MCF 10A (cell line): ENCODE measurements at places on chromosomes 4 and X.
A peak's percentile ranks its signal among the peaks of the same experiment; 100 is the strongest.

GRCh38 chrX:150084496-150085229, 146.4 kb upstream of the EOLA2 start:
- peak; percentile 65 for DNase-seq

DNA sequence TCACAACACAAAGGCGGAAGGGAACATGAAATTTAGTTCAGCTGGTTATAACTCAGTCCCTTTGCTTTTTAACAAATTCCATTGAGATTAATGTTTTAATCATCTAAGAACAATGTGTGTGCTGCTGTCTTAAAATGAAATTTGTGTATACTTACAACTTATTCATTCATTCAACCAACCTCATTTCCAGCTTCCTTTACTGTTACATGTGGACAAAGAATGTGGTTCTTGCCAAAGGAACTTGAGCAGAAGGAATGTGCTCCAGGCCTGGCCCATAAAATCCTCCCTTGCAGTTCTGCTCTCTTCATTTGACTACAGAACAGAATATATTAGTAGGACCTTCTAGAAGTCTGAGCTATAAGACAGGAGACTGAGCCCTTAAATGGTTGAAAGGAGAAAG, 176.8 kb upstream of the GLRA2 start:
- no peak for DNase-seq

DNA sequence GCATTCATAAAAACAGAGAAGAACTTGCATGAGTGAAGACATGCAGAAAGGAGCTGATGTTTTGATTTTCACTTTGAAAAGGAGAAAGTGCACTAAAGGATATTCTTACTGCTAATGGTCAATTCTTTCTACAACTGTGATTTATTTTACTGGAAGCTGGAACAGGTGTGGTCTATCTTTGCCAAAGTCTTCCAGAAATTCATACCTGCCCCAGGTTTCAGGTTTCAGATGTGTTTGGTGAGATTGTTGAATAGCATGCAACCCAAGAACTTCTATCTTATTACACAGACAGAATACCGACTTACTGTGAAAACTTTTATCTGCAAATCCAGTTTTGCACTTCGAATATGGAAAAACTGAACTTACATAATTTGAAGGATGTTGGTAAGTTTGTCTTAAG, 388.3 kb downstream of the PDGFC start:
- DNase-seq: peak; percentile 33

GRCh38 chr4:174933083-174933482, 14.9 kb downstream of the ADAM29 start:
- no peak for DNase-seq

- no peak for DNase-seq
Observed at GRCh38 chr4:37816719-37817118, 9.8 kb upstream of the PGM2 start.

- peak; percentile 82 for DNase-seq
Observed at GRCh38 chrX:49155243-49155899, 7.2 kb upstream of the MAGIX start.

GRCh38 chr4:11298451-11298850, 130.2 kb downstream of the HS3ST1 start:
- DNase-seq: no peak

DNA sequence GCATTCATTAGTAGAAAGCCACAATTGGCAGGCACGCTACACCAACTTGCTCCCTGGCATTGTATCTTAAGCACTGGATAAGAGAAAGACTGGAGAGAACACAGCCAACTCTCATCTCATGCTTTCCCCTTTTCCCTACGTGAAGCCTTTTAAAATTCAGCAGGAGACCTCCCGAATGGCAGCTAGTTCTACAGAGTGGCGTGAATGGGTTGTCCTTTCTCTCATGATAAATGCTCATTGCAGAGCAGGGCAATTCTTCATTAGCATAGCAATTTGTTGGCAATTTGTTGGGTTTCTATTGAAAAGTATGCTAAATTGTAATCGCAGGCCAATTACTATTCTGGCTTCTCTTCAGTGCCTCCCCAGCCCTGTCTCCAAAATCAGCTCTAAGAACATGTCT, 48.0 kb downstream of the SEPTIN11 start:
- no peak for DNase-seq

DNA sequence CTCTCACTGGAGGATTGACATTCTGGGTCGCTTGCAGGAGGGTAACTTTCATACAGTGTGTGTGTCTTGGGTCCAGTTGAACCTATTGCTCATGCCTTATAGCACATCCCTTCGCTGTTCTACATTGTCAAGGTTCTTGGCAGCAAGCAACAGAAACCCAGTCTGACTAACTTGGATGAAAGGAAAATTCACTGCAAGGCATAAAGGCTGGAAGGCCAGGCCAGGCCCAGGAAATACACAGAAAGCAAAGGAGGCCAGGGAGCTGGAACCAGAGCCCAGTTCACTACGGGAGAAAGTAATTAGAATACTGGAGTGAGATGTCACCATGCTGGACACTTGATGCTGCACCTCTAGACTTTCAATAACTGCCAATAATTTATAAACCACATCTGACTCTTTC, 353.8 kb upstream of the GATB start:
- no peak for DNase-seq

- no peak for DNase-seq
Observed at GRCh38 chrX:40474205-40474626, 106.6 kb upstream of the ATP6AP2 start.

DNA sequence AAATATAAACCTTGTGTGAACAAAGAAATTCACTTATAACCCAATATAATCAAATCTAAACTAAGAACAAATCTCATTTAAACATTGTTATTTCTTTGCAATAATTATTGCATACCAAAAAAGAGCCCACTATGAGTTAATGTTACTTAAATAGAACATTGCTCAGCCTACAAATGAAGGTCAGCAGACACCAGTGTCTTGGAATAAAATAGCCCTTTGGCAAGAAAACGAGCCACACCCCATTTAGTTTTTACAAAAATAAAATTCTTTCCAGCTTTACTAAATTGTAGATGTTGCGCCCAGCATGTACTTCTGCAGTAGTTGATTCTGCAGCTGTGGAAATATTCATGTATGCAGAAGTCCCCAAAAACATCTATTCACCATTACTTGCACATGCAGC, 12.2 kb downstream of the PLS3 start:
- no peak for DNase-seq

DNA sequence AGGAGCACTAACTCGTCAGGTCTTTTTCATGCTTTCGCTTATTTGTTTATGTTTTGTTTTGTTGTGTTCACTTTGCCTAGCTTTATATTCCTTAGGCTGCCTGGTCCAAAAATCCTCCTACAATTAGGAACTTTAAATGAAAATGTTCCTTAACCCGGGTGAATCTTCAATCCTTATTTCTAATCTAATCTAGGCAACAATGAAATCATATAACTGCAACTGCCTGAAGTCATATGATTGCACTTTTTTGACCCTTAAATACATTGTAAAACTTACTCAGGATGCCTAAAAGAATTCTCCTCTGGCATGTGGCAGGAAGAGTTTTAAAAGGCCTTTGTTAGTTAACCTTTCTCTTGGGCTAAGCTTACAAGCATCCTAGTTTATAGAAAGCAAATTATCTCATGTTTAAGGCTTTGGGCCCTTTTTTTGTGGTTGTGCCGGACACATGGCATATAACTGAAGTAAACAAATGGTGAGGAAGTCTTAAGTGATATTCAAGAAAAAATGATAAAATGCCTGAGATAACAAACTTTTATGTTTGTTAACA, 279.4 kb downstream of the FAT4 start:
- no peak for DNase-seq

GRCh38 chr4:169307576-169307975, 36.8 kb upstream of the SH3RF1 start:
- no peak for DNase-seq

- no peak for DNase-seq
Observed at GRCh38 chr4:6199422-6199921, 877 bp downstream of the JAKMIP1 start.

DNA sequence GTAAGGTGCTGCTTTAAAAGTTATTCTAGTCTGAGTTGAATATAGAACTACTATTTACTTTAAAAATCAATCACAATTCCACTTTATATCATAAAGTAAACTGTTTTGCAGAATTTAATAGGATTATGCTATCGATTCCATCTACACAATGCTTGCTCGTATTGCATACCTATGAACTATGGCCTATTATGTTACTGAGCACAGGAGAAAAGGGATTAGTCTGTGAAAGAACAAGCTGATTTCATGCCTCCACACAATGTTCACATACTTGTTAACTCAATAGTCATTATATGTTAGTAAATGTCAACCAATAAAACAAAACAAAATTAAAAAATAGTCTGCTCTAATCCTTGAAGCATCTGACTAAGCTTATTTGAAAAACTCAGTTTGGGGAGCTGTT, 223.6 kb downstream of the PCDH10 start:
- no peak for DNase-seq

DNA sequence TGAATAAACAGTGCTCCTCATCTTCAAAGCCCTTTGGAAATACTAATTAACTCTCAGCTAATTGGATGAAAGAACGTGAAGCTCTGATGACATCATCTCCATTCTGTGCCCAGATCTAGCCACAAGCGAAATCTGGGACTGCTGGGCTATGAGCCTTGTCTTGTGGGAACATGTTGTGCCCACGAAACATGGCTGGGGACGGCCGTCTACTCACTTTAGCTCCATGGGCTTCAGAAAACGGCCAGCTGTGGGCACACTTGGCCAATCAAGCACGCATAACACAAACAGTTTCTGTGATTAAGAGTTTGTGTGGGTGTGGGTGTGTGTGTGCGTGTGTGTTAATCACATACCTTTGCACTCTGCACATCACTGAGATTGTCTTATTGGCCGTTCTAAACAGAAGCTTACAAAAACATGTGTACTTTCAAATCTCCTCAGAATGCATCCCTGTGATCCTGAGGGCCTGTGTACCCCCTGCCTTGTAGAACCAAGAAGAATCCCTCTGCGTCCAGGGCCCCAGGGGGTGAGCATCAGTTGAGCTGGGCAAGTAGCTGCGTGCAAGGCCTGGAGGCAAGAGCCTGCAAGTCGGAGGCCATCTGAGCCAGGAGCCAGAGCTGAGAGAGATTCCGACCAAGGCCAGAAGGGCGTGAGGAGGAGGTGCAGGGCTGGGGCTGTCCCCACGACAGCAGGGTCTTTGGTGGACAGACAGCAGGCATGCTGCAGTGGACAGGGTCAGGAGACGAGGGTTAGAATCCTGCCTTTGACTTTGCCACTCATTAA, 18.7 kb upstream of the ZNF185 start:
- peak; percentile 56 for DNase-seq

DNA sequence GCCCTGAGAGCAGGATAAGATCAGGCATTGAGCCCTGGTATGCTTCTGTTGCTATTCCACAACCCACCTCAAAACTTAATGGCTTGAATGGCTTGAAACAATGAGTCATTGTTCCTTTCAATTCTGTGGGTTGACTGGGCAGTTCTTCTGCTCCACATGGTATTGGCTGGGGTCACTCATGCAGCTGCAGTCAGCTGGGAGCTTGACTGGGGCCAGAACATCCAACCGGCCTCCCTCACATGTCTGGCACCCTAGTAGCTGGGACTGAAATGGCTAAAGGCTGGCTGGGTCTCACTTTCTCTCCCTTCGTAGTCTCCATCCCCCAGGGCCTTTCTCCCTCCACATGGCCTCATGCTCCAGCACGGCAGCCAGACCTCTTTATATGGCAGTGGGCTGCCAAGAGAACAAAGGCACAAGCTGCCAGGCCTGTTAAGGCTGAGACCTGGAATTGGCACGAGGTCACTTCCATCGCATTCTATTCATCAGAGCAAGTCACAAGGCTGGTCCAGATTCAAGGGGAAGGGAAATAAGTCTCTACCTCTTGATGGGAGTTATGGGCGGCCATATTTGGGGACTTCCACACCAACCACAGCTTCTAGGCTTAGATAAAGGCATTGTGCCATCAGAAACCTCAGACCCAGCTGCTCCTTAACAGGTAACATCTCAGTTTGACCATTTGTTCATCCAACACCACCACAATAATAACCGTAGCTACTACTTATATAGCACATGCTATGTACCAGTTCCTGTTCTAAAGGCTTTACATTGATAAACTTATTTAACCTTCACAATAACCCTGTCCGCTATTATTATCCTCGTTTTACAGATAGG, 159.7 kb upstream of the ATP6AP2 start:
- no peak for DNase-seq

- no peak for DNase-seq
Observed at GRCh38 chr4:165170819-165171218, 36.5 kb upstream of the KLHL2 start.

DNA sequence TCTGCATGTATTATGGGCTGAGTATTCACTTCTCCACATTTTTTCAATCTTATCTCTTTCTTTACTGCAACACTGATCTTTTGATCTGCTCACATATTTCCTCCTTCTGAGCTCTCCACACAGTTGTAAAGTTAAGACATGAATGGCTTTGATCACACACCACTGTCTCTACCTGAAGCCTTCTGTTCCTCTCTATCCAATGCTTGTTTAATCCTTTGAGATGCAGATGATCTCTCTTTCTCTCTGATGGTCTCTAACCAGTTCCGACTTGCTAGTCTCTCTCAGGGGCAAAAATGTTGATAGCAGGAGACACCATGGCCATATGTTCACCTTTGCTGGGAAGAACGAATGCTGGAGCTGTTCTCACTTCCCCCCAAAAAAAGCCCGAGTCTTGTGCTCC, 162.4 kb downstream of the UNC5C start:
- no peak for DNase-seq

DNA sequence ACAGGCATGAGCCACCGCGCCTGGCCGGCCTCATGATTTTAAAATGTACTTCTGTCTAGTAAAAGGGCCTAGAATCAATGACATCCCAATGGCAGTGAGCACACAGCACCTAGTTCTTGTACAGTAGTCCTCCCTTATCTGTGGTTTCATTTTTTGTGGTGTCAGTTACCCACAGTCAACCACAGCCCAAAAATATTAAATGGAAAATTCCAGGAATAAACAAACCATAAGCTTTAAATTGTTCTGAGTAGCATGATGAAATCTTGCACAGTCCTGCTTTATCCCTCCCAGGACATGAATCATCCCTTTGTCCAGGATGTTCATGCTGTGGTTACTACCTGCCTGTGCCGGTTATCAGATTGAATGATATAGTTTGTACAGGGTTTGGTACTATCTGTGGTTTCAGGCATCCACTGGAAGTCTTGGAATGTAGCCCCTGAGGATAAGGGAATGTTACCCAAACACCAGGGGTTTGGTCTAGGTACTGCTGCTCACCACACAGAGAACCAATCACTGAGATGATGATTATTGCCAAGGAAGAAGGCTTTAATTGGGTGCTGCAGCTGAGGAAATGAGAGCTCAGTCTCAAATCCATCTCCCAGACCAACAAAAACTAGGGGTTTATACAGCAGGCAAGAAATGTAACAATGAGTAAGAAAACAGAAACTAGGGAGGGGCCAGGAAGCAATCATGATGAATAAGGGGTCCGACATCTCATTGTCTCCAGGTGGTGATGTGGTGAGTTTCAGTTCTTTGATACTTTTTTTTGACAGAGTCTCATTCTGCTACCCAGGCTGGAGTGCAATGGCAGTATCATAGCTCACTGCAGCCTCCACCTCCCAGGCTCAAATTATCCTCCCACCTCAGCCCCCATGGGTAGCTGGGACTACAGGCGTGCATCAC, 16.2 kb upstream of the FHL1 start:
- peak; percentile 88 for DNase-seq

GRCh38 chrX:124555036-124555595, 208.8 kb downstream of the SH2D1A start:
- DNase-seq: peak; percentile 58
